ENCODE measurements at places on chromosomes 5 and 9. TPM values are rescaled to one million over a fixed set of nuclear protein-coding genes. Genes with fewer than 3 reads are reported as not detected.

GRCh38 chr5:134133188-134133994 lies 18.9 kb downstream of the TCF7 start:
- DNase-seq: no peak

DNA sequence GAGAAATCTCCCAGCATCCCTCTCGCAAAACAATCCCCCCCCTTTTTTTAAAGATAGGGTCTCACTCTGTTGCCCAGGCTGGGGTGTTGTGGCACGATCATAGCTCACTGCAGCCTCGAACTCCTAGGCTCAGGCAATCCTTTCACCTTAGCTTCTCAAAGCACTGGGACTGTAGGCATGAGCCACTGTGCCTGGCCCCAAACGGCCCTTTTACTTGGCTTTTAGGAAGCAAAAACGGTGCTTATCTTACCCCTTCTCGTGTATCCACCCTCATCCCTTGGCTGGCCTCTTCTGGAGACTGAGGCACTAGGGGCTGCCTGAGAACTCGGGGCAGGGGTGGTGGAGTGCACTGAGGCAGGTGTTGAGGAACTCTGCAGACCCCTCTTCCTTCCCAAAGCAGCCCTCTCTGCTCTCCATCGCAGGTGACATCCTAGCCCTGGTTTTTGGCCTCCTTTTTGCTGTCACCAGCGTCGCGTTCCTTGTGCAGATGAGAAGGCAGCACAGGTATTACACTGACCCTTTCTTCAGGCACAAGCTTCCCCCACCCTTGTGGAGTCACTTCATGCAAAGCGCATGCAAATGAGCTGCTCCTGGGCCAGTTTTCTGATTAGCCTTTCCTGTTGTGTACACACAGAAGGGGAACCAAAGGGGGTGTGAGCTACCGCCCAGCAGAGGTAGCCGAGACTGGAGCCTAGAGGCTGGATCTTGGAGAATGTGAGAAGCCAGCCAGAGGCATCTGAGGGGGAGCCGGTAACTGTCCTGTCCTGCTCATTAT lies 6.8 kb downstream of the CA9 start:
- DNase-seq: no peak

Gene HTR4
- total RNA-seq: 1.1 TPM

Gene PCDHGC3
- total RNA-seq: 12.8 TPM

Measured in heart right ventricle (tissue), 16 donors.